ENCODE measurements at places on chromosomes 3 and 15.

DNA sequence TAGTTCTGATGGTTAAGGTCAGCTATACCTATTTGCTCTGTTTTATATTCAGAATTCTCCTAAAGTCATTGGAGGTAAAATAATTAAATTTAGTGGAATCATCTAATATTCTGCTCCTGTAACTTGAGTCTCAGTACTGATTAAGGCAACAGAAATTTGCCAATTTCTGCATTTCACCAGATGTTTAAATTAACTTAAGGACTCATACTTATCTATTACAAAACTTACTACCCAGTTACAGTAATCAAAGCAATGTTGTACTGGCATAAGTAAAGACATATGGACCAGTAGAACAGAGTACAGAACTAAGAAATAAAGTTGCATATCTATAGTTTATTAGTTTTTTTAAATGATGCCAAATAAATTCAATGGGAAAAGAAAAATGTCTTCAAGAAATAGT, 1043.8 kb downstream of the OTOL1 start:
- no peak for DNase-seq
- no peaks in the 10 kb centered on the region for H3K4me1 ChIP-seq
- no peak overlapping the region for H3K4me3 ChIP-seq

DNA sequence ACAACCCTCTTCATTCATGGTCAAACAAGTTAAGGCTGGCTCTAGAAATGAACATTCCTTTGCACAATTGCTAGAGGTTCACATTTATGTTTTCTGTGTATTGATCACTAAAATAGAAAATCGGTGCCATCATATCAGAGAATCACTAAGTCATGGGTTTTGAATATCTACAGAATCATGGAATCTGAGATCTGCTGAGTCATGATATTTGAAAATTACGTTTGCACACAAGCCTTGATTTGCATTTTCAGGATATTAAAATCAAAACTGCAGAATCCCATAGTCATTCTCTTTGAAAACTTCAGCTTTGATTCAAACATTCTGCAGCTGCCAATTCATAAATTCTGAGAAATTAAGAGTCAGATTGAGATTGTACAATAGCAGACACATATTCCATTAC, 26.1 kb upstream of the CHRNA7 start:
- no peaks in the 10 kb centered on the region for H3K36me3 ChIP-seq
- H3K4me1 ChIP-seq = no peaks in the 10 kb centered on the region
- no peak for DNase-seq
- no peak overlapping the region for H3K27ac ChIP-seq

GRCh38 chr3:58665405-58665804, 1.2 kb downstream of the FAM3D start:
- no peaks in the 10 kb centered on the region for H3K36me3 ChIP-seq
- H3K4me3 ChIP-seq = no peak overlapping the region
- no peaks in the 10 kb centered on the region for H3K4me1 ChIP-seq
- no peak overlapping the region for H3K27ac ChIP-seq
- H3K27me3 ChIP-seq = no peaks in the 10 kb centered on the region
- no peak for DNase-seq

GRCh38 chr3:54660714-54661132, 267.1 kb downstream of the LRTM1 start:
- H3K27me3 ChIP-seq = no peaks in the 10 kb centered on the region
- no peak overlapping the region for H3K4me3 ChIP-seq
- DNase-seq = peak; percentile 78

DNA sequence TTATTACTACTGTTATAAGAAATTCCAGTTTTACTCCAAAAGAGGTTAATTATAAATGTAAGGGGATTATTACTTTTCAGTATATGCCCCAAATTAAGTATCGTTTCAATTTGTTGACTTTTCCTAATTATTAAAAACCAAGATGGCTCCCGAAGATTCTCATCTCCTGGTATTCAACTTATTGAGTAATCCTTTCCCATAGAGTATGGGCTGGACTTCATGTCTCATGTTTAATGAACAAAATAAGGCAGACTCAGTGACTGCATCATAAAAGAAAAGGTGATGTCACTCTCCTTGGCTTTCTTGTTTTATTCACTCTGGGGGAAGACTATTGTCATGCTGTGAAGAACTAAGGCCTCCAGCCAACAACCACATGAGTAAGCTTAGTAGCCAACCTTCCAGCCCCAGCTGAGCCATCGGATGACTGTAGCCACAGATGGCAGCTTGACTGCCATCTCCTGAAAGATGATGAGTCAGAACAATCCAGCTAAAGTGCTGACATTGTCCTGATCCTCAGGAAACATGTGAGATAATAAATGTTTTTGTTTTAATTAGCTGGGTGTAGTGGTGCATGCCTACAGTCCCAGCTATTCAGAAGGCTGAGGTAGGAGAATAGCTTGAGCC, 17.3 kb downstream of the IGF2BP2 start:
- H3K4me3 ChIP-seq = no peak overlapping the region
- H3K27ac ChIP-seq = no peak overlapping the region
- no peaks in the 10 kb centered on the region for H3K36me3 ChIP-seq
- no peak for DNase-seq
- no peaks in the 10 kb centered on the region for H3K27me3 ChIP-seq
- H3K4me1 ChIP-seq = no peaks in the 10 kb centered on the region

DNA sequence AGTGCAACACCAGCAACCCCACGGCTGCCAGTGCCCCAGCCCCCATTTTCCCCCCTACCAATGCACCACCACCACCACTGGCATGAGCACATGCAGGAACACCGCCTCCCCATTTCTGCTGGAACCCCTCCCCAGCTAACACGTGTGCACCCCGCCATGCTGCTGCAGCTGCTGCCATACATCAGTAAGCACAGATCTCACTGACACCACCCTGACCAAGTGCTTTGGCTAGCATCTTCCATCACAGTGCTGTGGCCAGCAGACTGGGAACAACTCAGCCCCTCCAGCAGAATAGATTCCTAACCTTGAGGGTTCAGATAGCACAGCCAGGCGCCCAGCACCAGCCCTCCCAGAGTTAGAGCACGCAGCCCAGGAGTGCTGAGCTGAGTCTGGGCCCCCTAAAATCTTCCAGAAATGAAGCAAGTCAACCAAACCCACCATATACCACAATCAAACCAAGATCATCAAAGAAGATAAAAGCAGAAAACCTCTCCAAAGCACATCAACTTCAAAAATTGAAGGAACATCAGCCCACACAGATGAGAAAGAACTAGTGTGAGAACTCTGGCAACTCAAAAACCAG, 81.2 kb upstream of the CDV3 start:
- H3K36me3 ChIP-seq = no peaks in the 10 kb centered on the region
- no peak for DNase-seq
- H3K4me3 ChIP-seq = no peak overlapping the region
- no peak overlapping the region for H3K27ac ChIP-seq
- no peaks in the 10 kb centered on the region for H3K27me3 ChIP-seq
- no peaks in the 10 kb centered on the region for H3K4me1 ChIP-seq

GRCh38 chr3:67593761-67594234, 60.6 kb downstream of the SUCLG2 start:
- no peaks in the 10 kb centered on the region for H3K36me3 ChIP-seq
- no peaks in the 10 kb centered on the region for H3K27me3 ChIP-seq
- no peaks in the 10 kb centered on the region for H3K4me1 ChIP-seq
- no peak overlapping the region for H3K27ac ChIP-seq

- DNase-seq = no peak
- H3K27ac ChIP-seq = no peak overlapping the region
- H3K36me3 ChIP-seq = no peaks in the 10 kb centered on the region
- H3K4me3 ChIP-seq = no peak overlapping the region
- no peaks in the 10 kb centered on the region for H3K27me3 ChIP-seq
Measured at GRCh38 chr3:191362524-191363090, 32.3 kb upstream of the UTS2B start.

- no peak for DNase-seq
- H3K4me1 ChIP-seq = no peaks in the 10 kb centered on the region
- H3K27me3 ChIP-seq = no peaks in the 10 kb centered on the region
- H3K36me3 ChIP-seq = no peaks in the 10 kb centered on the region
- no peak overlapping the region for H3K4me3 ChIP-seq
Measured at GRCh38 chr3:114310695-114311094, 16.9 kb downstream of the TIGIT start.

- no peaks in the 10 kb centered on the region for H3K4me1 ChIP-seq
- no peak overlapping the region for H3K4me3 ChIP-seq
- no peaks in the 10 kb centered on the region for H3K36me3 ChIP-seq
- no peak overlapping the region for H3K27ac ChIP-seq
Measured at GRCh38 chr3:98971169-98971681, 69.7 kb upstream of the DCBLD2 start.

GRCh38 chr3:16467393-16467792, 46.1 kb downstream of the RFTN1 start:
- H3K36me3 ChIP-seq = no peaks in the 10 kb centered on the region
- H3K4me3 ChIP-seq = no peak overlapping the region
- no peak overlapping the region for H3K27ac ChIP-seq
- no peaks in the 10 kb centered on the region for H3K27me3 ChIP-seq
- no peak for DNase-seq

DNA sequence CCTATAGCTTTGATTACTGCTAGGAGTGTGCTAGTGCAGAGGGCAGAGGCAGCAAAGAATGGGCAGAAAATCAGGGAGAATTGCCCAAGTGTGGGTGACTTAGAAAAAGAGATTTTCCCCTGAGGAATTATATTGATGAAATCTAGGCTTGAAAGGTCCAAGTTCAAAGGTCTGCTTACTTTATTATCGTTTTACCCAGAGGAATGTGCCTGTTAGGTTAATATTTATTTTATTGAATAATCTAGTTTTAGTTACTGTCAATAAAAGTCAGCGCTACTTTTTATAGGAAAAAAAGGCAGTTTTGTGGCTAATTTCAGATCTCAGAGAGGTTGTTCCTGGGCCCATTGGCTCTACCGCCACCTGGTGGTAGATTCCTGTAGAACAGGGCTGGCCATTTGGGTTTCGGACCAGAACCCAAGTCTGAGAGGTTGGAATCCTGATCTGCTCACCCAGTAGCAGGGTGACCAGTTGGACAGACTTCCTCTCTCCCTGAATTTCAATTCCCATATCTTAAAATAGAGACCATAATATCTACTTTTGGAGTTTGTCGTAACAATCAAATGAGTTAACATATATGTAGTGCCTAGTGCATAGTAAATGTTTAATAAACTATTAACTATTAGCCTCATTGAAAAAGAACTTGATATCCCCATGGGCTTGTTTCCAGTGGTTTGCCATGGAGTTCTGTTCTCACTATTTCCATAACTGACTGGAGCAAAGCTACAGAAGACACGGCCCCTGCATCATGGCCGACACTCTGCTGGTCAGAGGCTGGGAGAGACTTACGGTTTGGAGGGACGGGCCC, 62.7 kb upstream of the ZNF148 start:
- DNase-seq = peak; percentile 74
- no peaks in the 10 kb centered on the region for H3K36me3 ChIP-seq
- H3K27me3 ChIP-seq = no peaks in the 10 kb centered on the region
- no peaks in the 10 kb centered on the region for H3K4me1 ChIP-seq

GRCh38 chr3:194623449-194624290, 9.5 kb downstream of the TMEM44 start:
- H3K36me3 ChIP-seq = no peaks in the 10 kb centered on the region
- H3K27me3 ChIP-seq = no peaks in the 10 kb centered on the region
- no peak overlapping the region for H3K27ac ChIP-seq
- H3K4me3 ChIP-seq = no peak overlapping the region

- no peak overlapping the region for H3K4me3 ChIP-seq
- H3K27me3 ChIP-seq = no peaks in the 10 kb centered on the region
- no peak overlapping the region for H3K27ac ChIP-seq
- H3K36me3 ChIP-seq = no peaks in the 10 kb centered on the region
- H3K4me1 ChIP-seq = peaks cover 22% of the 10 kb centered on the region
- DNase-seq = peak; percentile 71
Measured at GRCh38 chr3:134315286-134316106, 58.8 kb downstream of the AMOTL2 start.

GRCh38 chr3:114427285-114428043, 133.6 kb downstream of the TIGIT start:
- no peaks in the 10 kb centered on the region for H3K4me1 ChIP-seq
- no peaks in the 10 kb centered on the region for H3K27me3 ChIP-seq
- DNase-seq = no peak
- no peak overlapping the region for H3K4me3 ChIP-seq
- H3K36me3 ChIP-seq = no peaks in the 10 kb centered on the region

GRCh38 chr15:48427960-48428547, 96.8 kb downstream of the DUT start:
- H3K4me1 ChIP-seq = no peaks in the 10 kb centered on the region
- DNase-seq = no peak
- H3K27ac ChIP-seq = no peak overlapping the region
- no peak overlapping the region for H3K4me3 ChIP-seq
- H3K36me3 ChIP-seq = no peaks in the 10 kb centered on the region

DNA sequence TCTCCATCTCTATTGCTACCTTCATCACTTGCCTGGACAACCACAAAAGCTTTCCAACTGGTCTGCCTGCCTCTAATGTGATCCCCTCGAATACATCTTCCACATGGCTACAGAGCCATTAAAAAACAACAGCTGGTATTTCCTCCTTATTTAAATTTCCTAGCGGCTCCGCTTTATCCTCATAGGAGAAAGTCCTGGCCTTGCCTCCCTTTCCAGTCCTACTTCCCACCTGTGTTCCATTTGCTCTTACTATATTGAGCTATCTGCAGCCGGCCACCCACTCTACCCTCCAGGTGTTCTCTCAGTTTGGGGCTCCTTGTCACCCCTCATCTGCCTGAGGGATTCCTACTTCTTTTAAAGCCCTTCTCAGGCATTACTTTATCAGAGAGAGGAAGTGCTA, 49.7 kb upstream of the TSPAN3 start:
- no peak overlapping the region for H3K27ac ChIP-seq
- DNase-seq = no peak
- no peaks in the 10 kb centered on the region for H3K36me3 ChIP-seq
- no peaks in the 10 kb centered on the region for H3K27me3 ChIP-seq
- no peak overlapping the region for H3K4me3 ChIP-seq
- H3K4me1 ChIP-seq = no peaks in the 10 kb centered on the region

DNA sequence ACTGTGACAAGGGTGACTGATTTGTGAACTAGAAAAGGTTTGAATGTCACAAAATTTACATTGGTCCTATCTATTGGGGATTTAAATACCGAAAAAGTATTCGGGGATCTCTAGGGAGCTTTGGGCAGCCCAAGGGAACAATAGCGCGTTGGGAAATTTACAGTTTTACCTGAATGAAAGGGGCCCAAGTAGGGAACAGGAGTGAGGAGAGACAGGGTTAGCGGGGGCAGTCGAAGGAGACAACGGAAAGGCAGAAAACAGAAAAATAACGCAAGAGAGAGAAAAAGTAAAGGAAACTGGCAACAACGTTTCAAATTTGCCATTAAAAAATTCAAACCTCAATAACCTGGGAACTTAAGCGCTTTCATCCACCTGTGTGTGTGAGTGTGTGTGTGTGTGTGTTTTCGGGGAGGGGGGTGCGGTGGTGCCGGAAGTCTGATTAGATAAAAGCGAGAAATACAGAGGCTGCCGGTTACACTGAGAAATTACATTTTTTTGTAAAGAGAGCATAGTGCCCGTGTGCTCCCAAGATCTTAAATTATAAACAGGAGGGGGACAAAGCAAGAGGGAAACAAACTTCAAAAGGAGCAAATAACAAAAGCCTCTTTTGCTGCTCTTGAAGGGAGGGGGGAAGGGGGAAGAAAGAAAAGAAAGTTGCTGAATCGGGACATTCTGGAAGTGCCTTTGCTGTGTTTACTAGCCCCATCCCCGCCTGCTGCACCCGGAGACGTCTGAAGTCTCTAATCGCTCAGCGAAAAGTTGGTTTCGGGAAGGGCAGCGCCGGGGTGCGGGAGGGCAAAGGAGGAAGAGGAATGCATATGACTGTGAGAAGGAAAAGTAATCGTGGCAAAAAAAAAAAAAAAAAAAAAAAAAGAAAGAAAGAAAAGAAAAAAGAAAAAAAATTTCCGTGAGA, 721 bp upstream of the ZIC1 start:
- H3K4me1 ChIP-seq = peaks cover 7% of the 10 kb centered on the region
- no peaks in the 10 kb centered on the region for H3K27me3 ChIP-seq
- H3K36me3 ChIP-seq = no peaks in the 10 kb centered on the region

GRCh38 chr15:66670762-66671580, 31.1 kb upstream of the SMAD6 start:
- no peak overlapping the region for H3K4me3 ChIP-seq
- H3K27me3 ChIP-seq = no peaks in the 10 kb centered on the region
- no peak overlapping the region for H3K27ac ChIP-seq
- no peaks in the 10 kb centered on the region for H3K36me3 ChIP-seq
- no peaks in the 10 kb centered on the region for H3K4me1 ChIP-seq
